AG09309 (cell line): ENCODE measurements at places on chromosomes 11 and 22.

DNA sequence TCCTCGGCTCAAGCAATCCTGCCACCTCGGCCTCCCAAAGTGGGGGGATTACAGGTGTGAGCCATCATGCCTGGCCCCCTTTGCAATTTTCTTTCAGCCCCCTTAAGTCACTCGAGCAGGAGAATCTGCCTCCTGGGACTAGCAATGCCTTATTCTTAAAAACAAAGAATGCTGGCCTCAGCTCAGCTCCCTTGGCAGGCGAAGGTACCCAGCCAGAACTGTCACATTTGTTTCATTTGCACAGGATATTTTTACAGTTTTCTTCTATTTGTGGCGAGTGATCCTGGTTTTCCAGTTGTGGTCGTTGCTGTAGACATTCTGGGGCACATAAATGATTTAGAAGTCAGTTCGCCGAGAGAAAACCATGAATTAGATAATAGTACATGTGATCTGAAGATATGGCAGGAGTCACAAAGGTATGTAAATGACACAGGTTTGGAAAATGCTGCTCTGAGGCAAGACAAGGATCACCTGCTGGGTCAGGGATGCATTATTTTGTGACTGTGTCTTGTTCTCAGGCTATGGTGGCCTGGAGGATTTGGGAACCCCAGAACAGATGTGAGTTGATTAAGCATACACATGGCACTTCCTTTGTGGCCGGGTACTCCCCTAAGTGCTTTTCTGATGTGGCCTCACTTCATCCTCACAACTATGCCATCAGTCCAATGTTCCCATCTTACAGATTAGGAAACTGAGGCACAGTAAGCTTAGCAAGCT is 51.2 kb upstream of the SLC22A12 start:
- DNase-seq, result no peak

GRCh38 chr22:41598081-41598480 is 8.4 kb upstream of the PMM1 start:
- no peak for DNase-seq

GRCh38 chr22:25060522-25061071 is 108.1 kb downstream of the KIAA1671 start:
- DNase-seq, result no peak

DNA sequence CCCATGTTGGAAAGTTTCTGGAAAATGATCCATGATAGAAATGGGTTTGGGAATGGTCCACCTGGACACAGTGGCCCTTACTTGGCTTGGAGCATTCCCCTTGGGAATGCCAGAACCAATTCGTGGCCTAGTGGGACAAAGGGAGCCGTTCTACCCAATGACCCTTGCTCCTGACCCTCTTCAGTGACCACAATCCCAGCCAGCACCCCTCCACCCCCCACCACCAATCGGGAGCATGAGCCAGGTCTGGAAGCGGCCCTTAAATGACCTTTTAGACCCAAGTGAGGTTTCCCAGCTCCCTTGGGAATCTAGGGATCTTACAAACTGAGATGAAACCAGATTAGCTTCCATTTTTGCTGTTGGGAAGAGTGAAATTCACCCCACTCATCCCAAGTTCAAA is 51.3 kb upstream of the CDON start:
- DNase-seq, result no peak

GRCh38 chr22:29054251-29054767 is 7.3 kb downstream of the C22orf31 start:
- DNase-seq, result no peak

GRCh38 chr11:64597671-64598101 is 6.7 kb downstream of the SLC22A12 start:
- DNase-seq, result no peak

GRCh38 chr11:106523921-106524320 is 446.5 kb downstream of the AASDHPPT start:
- no peak for DNase-seq

- no peak for DNase-seq
Observed at GRCh38 chr22:34738661-34739400, 327.1 kb upstream of the ISX start.

DNA sequence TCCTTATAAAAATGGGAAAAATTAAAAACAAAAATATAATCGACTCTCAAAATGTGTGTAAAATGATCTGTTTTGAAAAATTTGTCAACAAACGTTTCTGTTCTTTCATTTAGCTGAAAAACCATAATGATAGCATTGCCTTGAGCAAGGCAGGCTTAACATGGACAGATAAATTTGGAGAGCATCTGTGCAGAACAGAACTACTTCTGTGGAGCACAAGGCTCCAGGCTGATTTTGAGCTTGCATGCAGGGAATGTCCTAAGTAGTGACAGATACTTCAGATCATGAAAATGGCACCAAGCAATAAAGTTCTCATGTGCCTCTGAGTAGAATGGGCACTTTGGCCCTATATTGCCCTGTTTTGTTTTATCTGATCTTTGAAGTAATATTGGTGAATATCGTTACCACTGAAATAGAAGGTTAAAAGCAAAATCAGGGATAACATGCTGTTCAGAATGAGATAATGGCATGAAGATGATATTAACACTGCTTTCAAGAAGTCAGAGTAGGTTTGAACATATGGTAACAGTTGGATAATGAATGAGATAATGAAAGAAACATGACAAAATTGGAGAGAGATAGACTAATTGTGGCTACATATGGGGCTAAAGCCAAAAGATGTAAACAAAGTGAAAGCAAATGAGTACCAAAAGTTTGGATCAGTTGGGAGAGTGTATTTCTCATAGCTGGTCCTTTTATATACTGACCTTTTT is 730.5 kb upstream of the CCDC179 start:
- no peak for DNase-seq

DNA sequence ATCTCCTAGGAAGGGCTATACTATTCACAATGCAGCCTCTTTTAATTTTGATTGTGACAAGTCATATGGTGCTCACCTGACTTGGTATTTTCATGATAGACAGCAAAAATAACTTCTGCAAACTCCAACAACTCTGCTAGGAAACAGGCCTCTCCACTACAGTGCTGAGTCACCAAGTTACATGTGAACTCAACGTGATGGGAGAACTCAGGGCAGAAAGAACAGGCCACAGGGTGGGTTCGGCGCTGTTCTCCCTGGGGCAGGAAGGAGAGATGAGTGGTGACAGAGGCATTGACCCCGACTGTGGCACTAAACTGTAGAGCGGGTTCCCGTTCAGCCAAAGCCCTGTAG is 76.6 kb upstream of the UCP3 start:
- DNase-seq, result no peak

DNA sequence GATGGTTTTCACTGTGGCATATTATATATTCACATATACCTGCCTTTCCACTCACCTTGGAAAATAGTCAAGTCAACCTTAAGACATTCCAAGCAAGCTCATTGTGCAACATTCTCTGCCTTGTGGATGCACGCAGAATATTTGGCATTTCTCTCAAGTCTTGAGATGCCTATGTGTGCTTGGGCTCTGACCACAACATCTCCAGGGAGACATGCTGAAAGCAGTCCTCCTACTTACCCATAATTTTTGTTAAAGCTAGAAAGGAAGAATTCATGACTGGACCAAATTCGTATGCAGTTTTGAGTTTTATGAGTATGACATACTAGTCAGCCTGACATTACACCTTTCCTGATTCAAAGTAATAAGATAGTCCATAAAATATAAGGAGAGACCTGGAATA is 684.0 kb downstream of the OPCML start:
- peak; percentile 47 for DNase-seq

DNA sequence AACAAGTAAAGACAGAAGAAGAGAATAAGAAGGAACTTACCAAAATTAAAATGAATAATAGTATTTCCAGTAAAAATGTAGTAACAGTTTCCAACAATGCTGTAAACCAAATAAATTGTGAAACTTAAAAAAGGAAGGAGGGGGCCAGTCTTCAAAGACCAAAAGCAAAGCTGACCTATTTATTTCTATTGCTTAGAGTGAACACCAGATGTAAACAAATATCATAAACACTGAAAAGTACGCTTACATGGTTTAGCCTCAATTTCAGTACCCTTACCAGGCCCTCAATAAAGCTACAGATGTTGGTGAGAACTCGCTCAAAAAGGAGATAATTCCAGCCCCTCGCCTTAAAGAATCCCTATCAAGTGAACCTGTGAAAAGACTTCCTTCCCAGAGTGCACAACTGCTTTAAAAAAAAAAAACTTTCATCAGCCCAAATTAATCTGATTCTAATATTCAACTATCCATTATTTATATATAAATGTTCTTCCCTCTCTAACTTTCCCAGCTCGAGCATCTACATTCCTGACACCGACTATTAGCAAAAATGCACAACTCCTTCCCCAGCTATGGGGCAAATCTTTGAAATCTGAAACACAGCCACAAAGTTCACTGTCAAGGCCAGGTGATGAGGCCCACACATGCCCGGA is 2.4 kb downstream of the PHF21A start:
- DNase-seq, result no peak

DNA sequence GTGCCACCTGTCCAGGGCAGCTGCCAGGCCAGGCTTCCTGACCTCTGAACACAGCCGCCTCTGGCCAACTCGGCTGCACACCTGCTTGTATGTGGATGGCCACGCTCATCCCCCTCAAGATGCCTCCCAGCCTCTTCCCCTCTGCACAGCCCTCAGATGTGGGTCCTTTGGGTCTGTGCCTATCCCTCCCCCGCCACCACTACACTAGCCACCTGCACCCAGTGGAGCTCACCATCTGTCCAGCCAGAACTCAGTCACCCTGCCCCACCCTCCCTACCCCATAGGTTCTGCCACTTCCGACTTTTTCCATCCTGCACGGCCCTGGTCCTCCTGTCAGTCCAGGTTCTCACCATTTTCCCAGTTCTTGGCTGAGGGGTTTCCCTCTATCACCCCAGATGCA is 44.6 kb downstream of the PHF21B start:
- no peak for DNase-seq

DNA sequence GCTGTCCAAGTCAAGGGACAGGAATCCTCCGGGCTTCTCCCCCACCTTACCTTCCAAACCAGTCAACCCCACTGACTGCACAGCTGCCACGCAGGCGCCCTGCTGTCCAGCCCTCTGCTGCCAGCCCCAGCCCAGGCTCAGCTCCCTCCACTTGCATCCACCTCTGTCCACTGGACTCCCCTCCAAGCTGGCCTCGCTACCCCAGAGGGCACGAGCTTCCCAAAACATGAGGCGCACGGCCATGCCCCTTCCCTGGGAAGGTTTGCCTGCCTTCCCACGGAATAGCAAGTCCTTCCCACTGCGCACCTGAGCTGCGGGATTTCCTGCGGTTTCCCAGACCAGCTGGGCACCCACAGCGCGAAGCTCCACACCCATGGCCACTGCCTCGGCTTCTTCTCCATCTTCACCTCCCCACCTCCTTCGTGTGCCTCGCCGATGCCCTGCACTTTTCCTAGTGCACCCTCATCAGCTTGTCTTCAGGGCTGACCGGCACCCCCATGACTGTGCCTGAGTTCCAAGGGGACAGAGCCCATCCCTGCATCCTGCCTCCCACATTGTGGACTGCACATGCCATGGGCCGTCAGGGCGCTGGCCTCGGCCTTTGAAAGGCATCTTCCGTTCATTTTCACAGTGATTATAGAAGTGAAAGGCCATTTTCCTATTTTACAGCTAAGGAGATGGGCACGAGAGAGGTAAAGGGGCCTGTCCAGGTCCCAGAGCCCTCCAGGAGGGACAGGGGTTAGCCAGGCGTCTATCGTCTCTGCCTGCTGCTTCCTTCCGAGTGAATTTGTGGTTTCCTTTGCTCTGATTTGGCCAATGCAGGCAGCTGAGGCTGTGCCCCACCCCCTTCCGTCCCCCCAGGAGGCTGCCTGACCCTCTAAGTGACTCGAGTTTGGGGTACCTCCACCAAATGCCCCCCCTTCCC is 16.4 kb downstream of the IFITM10 start:
- DNase-seq, result no peak

DNA sequence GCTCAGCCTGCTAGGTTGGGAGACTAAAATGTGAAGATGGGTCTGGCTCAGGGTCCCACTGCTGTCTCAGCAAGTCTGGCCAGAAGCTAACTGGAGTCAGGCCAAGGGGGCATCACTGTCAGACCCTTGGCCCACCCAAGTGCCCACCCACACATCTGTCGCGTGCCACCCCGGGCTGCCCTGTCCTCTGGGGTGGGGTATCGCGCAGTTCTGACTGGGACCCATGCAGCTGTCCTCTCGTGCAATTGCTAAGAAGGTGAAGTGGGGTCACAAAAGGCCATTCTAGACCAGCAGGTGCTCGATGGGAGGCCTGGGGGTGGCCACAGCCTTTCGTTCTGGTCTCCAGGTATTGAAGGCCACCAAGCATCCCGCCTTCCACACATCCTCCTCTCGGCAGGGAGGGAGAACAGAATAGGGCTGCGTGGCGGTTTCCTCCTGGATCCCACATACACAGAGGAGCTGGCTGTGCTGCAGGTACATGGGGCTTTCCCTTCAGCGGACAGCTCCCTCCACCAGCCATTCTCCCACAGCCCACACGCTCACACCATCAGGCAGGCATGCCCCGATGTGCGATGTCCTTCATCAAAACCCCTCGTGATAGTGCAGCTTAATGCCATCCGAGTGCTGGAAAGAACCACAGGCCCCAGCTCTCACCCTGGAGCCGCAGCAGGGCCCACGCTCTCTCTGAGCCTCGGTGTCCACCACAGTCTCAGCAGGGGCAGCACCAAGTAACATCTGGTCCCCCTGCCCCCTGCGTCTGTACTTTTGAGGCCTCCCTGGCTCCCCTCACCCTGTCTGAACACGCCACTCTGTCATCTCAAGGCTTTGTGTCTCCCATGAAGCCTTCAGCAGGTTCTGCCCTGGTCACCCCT is 37.6 kb downstream of the SHANK2 start:
- DNase-seq, result no peak

GRCh38 chr11:3161309-3161708 is 3.8 kb downstream of the OSBPL5 start:
- DNase-seq, result no peak

DNA sequence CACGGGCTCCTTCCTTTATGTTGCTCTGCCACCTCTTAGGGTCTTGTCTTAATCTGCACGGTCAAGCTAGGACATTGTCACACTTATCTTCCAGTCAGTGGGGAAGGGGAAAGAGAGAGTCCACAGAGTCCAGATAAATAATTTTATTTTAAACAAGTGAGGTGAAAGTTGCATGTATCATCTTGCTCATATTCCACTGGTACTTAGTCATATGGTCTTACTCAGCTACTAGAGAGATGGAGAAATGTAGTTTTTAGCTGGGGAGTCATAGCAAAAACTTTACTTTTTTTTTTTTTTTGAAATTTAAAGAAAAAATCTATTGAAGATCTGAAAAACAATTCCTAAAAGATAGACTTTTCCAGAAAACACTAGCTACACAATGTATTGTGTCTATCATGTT is 29.0 kb downstream of the PDE3B start:
- DNase-seq, result no peak

DNA sequence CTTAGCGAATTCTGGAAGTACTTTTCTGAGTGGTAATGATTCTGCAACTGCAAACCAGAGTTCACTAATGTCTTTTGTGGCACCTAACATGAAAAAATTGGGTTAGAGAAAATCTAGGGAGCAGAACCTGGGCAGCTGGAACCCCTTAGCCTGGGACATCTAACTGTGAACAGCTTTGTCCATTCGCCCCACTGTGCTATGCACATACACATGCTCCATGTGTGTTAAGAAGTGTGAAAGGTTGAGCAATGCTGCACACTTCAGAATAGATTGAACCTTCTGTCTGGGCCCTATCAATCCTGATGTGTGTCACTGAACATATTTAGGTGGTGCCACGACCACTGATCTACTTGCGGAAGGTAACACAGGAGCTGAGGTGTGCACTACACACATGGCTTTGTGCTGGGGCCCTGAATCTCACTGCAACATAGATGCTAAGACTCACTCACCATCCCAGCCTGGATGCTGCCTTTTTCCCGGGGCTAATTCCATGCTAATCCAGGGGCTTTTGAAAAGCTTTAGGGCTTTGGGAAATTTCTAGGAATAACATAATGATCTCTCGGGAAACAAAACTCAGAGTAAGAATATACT is 976.2 kb downstream of the NTM start:
- DNase-seq, result no peak
